ENCODE measurements at places on chromosomes 2 and 18.

- no peak for DNase-seq
These were observed 6.5 kb downstream of the SCN3A start for GRCh38 chr2:165197346-165197745.

DNA sequence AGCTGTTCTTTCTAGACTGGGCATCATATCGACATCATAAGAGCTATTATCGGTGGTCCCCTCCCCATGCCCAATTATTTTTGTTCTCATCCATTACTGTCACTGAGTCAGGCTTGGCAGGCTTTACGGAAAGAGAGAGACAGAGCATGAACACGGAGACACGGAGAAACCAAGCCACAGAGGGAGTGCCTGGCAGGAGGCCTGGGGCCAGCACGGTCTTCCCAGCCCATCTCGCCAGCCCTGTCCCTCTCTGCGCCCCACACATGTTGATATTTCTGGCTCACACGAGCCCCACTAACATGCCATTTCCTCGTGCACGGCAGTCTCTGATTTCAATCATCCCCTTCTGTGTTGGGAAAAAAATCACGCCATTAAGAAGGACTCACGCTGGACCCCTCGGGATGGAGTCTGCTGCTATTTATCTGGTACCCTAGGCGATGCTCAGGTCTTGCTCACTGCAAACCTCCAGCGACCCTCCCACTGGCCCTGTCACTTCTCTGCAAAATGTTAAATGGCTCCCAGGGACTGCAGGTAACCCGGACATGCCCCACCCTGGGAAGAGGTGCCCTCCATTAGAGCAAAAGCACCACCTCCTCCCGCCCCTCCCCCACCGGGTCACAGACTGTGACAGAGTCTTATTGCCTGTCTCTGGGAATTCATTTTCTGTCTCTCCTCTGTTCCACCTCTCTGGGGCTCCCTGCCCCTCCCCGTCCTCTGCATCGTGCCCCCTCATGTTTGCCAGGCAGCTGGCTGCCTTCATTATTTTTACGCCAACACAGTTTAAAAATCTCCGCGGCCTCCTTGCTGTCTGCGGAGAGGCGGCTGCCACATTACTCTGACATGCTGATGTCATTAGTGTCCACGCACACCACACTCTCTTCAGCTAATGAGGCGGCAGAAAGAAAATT, 40.1 kb upstream of the GBX2 start:
- DNase-seq, result no peak

DNA sequence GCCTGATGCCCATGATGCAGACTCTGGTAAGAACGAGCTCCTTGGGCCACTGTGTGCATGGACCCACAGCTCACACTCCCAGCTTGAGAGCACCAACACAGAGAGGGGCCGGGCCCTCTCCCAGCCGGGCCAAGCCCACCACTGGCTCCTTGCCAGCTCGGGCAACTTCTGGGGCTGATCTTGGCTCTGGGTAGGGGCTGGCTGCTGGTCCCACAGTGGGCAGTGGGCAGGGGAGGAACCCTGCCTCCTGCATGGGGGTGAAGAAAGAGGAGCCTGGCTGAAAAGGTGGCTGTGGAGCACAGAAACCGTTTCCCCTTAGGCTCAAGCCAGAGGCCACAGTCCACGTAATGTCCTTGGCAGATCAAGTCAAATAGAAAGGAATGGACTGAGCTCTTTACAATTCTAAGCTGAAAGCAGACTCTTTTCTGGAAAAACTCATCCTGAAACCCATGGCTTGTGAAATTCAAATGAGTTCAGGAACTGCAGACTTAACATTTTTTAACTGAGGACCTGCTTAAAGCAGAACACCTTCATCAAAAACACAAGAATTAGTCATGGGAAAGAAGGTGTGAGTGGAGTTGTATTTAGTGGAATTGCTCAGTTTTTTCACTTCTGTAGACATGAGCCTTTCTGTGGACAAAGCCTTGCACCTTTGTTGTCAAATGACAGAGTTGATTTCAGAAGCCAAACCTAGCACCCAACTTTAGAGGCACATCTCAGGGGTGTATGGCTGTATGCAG, 104.9 kb downstream of the STPG4 start:
- DNase-seq, result no peak

DNA sequence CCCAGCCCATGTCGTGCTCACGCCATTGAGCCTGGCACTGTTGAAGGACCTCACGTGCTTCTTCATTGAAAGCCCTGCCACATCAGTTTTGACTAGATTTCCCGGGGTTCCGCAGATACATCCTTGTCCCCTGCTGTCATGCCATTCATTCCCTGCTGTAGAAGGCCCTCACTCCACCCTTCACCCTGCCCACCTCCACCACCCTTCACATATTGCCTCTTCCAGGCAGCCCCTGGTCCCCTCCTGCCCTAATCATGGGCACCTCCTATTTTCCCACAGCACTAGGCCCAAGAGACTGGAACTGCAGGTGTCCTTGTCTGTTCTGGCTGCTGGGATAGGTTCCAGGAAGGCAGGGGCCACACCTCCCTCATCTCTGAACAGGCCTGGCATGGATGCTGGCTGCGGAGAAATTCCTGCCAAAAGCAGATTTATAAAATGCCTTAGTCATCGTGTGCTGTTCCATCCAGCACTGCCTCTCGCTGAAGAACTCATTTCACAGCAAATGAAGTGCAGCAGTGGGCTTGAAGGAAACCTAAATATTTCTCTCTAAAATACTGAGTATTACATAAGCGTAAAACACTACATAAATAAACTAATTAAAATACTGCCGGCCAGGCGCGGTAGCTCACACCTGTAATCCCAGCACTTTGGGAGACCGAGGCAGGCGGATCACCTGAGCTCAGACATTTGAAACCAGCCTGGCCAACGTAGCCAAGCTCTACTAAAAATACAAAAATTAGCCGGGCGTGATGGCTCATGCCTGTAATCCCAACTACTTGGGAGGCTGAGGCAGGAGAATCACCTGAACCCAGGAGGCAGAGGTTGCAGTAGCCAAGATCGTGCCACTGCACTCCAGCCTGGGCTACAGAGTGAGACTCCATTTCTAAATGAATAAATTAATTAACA, 38.4 kb downstream of the EIF4E2 start:
- no peak for DNase-seq

DNA sequence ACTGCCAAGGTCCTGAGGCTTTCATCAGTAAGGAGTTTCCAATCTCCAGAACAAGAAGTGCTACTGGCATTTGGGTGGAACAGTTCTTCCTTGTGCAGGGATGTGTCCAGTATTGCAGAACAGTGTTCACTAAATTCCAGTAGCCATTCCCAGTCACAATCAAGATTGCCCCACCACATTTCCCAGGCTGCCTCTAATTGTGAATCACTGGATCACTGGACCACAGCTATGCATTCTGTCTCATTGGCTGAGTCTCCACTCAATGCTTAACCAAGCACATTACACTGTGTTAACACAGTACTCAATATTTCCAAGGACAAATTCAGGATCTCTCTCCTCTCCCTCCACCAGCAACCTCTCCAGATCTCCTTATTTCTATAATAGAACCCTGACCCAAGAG, 160.2 kb upstream of the CCDC150 start:
- DNase-seq, result no peak

All from activated naive CD8-positive, alpha-beta T cell treated with anti-CD3 and anti-CD28 coated beads, Interleukin-2, amount 10 ng/mL, durations not matched to agents 7 days and 5 days (primary cell).